Right renal pelvis (tissue), 4 donors: ENCODE measurements at places on chromosomes 11 and 22. TPM values are rescaled to one million over a fixed set of nuclear protein-coding genes. Genes with fewer than 3 reads are reported as not detected.

GRCh38 chr11:132475026-132475425 lies 1057.3 kb downstream of the OPCML start:
- DNase-seq = no peak

DNA sequence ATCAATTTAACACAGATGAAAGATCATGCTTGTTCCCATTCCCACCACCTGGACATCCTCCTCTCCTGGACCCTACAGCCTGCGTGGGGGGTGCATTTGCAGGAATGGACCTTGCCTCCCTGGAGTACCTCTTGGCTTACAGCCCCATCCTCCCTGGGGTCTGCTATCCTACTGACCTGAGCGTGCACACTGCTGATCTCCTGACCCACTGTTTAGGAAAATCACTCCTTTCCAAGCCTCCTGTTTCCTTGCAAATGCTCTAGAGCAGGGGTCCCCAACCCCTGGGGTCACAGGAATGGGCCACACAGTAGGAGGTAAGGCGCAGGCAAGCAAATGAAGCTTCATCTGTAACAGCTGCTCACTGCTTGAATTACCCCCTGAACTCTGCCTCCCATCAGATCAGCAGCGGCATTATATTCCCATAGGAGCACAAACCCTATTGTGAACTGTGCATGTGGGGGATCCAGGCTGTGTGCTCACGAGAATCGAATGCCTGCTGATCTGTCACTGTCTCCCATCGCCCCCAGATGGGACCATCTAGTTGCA lies 88.2 kb upstream of the SEPTIN5 start:
- DNase-seq = no peak

Gene DCHS1
- polyA plus RNA-seq = 33.1 TPM

DNA sequence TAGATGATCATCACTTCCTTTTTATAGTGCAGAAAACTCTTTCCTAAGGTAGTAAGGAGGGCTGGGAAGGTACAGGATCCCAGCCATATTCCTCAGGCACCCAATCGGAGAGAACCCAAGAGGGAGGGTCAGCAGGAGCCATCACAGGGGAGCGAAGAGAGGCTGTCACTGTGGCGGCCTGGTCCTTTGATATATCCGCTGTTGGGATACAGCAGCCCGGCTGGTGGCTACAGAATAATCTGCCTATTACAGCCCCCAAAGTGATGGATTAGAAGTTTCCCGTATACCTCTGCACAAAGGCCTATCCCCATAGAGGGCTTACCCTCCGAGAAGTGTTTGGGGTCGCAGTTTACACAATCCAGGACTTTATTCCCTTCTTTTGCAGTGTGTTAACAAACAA lies 48.5 kb downstream of the OR4D9 start:
- DNase-seq = no peak

GRCh38 chr11:33618956-33619355 lies 81.7 kb downstream of the C11orf91 start:
- DNase-seq = no peak

Gene TRPM5
- polyA plus RNA-seq = 3.1 TPM

DNA sequence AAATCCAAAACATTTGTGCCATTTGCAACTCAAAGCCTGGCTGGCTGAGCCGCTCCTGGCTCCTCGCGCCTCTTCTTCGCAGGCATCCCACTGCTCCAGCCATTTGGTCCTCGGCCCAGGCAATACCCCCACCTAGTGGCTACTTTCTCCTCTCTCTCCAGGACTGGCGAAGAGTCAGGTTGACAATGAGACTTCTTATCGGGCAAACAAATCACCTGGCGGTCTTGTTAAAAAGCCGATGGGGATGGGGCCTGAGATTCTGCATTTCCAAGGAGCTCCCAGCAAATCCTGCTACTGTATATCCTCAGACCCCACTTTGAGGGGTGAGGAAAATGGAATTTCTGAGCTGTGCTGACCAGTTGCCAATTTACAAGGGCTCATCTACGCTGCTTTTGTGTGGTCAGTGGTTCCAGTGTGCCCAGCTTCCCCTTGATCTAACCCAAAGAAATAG lies 89.0 kb downstream of the ISX start:
- DNase-seq = peak; percentile 28

Gene CABP7
- polyA plus RNA-seq = 0.24 TPM

Gene WBP2NL
- polyA plus RNA-seq = 3.8 TPM

- DNase-seq = no peak
These were observed 119.4 kb downstream of the HIPK3 start for GRCh38 chr11:33376331-33377310.

DNA sequence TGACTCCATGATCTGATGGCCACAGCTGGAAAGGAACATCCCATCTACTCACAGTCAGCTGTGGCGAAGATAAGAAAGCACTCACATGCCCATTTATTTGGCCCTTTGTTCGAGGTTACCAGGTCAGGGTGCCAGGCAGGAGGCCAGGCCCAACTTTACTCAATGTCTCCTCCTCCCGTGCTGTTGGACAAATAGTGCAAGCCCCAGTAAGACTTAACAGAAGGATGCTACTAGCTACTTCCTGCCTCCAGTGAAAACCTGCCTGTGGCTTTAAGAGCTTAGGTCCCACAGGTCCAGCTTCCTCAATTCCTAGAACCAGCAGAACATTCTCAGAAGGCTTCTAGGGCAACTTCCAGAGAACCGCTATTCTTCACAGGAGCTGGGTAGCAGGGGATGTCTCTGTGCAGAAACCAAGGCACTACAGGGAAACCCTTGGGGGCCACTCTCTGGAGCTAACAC lies 12.9 kb upstream of the CRY2 start:
- no peak for DNase-seq

DNA sequence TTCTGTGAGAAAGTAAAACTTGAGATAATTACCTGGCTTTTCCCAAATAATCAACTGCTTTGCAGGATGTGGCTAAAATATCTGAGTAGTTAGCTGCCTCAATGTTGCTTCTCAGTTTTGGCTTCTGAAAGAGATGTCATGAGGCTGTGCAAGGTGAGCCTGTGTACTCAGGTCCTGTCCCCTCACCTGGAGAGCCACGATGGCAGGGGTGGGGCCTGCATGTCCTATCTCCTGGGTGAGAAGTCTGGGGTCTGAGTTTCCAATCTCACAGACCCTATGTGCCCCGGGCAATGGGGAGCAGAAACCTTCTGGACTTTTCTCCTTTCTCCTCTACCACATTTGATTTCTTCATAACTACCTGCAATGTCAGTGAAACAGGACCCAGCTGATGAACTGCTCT lies 338.6 kb upstream of the B3GAT1 start:
- no peak for DNase-seq

Gene GRAMD4
- polyA plus RNA-seq = 20.5 TPM

GRCh38 chr11:68133761-68134160 lies 12.6 kb upstream of the CHKA start:
- no peak for DNase-seq

GRCh38 chr11:69919659-69920344 lies 100.6 kb upstream of the FGF3 start:
- no peak for DNase-seq

Gene C11orf52
- polyA plus RNA-seq = 11.0 TPM

DNA sequence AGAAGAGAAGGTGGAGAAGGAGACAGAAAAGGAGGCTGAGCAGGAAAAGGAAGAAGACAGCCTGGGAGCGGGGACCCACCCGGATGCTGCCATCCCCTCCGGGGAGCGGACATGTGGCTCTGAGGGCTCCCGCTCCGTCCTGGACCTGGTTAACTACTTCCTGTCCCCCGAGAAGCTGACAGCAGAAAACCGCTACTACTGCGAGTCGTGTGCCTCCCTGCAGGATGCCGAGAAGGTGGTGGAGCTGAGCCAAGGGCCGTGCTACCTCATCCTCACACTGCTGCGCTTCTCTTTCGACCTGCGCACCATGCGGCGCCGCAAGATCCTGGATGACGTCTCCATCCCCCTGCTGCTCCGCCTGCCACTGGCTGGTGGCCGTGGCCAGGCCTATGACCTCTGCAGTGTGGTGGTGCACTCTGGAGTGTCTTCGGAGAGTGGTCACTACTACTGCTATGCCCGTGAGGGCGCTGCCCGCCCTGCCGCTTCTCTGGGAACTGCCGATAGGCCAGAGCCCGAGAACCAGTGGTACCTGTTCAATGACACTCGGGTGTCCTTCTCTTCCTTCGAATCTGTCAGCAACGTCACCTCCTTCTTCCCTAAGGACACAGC lies 21.4 kb downstream of the USP35 start:
- no peak for DNase-seq

GRCh38 chr11:56849250-56849649 lies 100.8 kb upstream of the OR9G4 start:
- DNase-seq = no peak

DNA sequence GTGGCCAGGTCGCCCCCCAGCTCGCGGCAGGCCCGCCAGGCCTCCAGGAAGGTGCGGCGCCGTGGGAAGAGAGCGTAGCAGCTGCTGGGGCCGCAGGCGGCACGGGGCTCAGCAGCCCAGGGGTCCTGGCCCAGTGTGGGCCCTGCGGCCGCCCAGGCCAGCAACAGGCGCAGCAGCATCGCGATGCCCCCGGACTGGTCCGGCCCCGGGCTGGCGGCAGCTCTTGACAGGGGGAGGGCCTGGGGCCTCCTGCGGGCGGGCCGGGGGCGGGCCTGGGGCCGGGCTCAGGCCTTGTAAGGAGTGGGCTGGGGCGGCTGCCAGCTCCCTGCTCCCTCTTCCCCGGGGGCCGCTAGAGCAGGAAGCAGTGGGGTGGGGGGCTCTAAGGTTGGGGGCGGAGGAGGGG lies at the start of gene CD248:
Gene CD248 (minus strand): TSS at position 196 of the 403 bp plus-strand sequence. CDS start 17 bp downstream, at position 179.
- no peak for DNase-seq

Gene TENM4
- 19.9 TPM for polyA plus RNA-seq

Gene OR5B2
- not detected for polyA plus RNA-seq

- no peak for DNase-seq
These were observed 54.1 kb downstream of the LIF start for GRCh38 chr22:30192427-30192826.

DNA sequence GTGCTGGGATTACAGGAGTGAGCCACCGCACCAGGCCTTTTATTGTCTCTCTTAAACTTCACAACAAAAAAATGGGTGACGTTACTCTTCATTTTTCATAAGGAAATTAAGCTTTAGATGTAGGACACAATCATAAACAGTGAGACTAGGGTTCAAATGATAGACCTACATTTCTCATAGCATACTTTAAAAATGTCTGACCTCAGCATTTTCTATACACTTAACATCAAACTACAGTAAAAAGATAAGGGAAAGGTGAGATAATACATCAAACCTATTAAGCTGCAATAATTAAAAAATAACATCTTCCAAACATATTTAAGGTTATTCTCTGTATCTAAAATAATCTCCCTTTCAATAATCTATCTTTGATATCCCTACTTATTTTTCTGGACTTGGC lies 914.2 kb downstream of the FAM181B start:
- no peak for DNase-seq

GRCh38 chr11:41403458-41403857 lies 56.0 kb downstream of the LRRC4C start:
- no peak for DNase-seq

DNA sequence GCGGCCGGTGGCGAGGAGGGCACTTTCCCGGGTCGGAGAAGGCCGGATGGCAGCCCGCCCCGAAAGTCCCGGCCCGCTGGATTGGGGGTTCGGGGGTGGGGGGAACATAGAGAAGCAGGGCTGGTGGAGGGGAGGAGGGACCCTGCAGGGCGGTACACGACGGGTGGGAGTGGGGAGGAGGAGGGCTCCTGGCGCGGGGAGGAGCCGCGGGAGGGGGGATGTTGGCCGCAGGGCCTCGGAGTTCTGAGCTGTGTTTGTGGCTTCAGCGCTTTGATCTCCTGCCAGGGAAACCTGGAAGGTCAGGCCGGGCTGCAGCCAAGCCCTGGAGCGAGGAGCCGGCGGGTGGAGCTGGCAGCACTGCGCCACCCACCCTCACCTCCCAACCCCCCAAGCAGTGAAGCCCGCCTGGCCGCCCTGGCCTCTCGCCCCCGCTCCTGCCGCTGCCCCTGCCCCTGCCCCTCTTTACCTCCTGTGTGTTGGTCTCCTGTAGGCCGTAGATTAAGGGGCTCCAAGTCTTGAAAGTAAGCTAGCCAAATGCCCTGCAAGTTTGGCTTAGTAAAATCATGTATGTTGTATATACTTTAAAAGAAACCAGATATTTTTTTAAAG lies 30.9 kb downstream of the C22orf31 start:
- DNase-seq = peak; percentile 76

Gene CARD10
- polyA plus RNA-seq = 22.8 TPM

Gene SLC5A12
- 48.9 TPM for polyA plus RNA-seq

Gene CADM1
- 126 TPM for polyA plus RNA-seq

DNA sequence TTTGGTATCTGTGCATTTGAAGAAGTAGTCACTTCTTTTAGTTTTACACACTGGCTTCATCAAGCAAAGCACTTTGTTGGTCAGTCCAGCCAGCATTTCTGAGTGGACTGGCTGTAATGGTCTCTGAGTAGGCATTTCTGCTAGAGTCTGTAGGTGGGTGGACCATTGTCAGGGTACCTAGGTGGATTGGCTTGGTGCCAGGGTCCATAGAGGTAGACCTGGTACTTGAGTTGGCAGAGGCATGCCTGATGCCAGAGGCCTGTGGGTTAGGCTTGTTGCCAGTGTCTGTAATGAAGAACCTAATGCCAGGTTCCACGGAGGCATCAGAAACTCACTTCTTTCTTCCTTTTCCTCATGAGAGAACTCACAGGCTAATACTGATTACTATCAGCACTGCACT lies 157.9 kb upstream of the C11orf87 start:
- DNase-seq = no peak

Gene OR6A2
- 0.04 TPM for polyA plus RNA-seq

Gene BRD1
- 36.8 TPM for polyA plus RNA-seq

- DNase-seq = no peak
These were observed 269.7 kb downstream of the DYNC2H1 start for GRCh38 chr11:103378931-103379330.

DNA sequence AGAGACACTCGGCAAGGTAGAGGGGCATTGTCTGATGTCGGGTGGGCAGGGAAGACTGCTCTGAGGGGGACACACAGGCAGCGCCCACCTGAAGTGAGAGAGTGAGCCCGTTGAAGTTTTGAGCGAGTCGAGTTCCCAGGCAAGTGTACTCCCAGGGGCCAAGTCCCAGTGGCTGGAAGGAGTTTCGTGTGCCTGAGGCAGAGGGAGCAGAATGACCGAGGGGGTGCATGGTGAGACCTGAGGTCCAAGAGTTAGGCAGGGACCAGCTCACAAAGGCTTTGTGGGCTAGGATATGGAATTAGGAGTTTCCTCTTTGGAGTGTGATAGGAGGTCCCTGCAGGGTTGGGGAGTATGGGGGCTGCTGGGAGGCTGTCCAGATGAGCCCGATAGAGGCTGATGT lies 6.2 kb downstream of the SCN2B start:
- no peak for DNase-seq

- no peak for DNase-seq
These were observed 868 bp upstream of the SYCE3 start for GRCh38 chr22:50563413-50564160.
